ENCODE measurements at places on chromosomes 7 and 10.

- no peak for DNase-seq
These were observed 2.2 kb upstream of the INSIG1 start for GRCh38 chr7:155295511-155295910.

- DNase-seq = peak; percentile 65
These were observed 26.3 kb upstream of the WDFY4 start for GRCh38 chr10:48658243-48658974.

DNA sequence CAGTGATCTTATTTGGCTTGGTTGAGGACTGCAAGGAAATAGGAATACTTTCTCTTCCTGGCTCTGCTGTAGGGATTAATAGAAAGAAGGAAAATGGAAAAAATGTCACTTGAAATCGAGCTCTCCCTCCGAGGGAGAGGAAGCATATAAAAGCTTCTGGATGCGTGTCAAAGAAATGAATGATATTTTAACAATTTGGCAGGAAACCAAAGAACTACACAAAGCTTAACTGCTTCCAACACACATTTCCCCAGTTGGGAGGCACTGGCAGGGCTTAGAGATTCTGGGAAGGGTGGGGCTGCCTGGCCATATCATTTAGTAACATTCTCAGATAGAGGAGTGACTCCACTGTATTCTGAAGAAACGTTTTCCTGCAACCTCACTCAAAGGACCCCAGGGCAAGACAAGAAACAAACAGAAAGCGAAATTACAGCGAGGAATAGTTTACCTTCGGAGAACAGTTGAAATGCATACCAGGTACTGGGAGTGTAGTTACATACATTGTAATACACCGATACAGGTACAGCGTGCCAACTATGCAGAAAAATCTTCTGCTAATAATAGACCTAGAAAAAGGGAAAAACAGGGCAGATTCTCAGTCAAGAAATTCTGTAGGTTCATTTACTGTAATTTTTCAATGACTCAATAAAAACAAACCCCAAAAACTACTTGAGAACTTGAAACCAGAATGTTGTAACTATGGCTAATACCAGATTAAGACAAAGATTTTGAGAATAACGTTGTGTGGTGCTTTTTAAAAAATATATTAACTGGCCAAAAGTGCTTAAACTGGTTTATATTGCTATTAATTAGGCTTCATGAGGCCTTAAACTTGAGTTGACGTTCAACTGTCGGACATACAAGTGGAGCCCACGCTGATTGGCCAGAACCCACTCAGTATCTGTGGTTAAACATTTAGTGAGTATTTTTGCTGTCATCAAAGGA lies 75.7 kb upstream of the ASAH2 start:
- no peak for DNase-seq

- DNase-seq = no peak
These were observed 34.5 kb downstream of the NRG3 start for GRCh38 chr10:81909453-81909852.

DNA sequence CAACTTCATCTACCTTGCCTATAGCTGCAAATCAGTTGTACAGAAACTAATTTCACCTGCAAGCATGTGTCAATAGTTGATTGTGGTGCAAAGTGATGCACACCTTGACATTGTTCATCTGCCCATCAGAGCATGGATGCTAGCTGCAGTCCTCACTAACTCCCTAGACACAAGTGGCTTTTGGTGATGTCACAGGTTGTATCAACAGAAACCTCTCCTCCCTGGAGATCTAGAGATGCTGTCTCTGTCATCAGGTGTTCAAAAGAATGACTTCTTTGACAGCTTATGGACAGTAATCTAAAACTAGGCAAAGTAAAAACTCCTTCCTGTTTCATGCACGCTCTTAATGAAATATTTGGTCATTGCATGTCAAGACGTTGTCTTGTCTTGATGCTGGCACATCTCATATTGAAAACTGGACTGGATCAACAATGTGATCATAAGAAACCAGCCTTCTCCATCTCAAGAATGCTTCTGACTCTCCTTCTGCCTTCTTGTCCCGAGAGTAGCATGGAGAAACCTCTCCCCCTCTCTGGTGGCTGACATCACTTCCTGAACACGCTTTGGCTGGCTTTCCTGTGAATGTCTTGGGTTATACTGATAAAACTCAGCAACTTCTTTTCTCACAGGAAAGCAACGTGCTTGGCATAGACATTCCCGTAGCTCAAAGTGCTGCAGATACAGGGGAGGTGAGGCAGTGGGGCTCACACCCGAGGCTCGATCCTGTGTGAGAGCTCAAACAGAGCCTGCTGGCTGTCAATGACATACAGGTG lies 176.2 kb upstream of the CDCA7L start:
- DNase-seq = no peak

DNA sequence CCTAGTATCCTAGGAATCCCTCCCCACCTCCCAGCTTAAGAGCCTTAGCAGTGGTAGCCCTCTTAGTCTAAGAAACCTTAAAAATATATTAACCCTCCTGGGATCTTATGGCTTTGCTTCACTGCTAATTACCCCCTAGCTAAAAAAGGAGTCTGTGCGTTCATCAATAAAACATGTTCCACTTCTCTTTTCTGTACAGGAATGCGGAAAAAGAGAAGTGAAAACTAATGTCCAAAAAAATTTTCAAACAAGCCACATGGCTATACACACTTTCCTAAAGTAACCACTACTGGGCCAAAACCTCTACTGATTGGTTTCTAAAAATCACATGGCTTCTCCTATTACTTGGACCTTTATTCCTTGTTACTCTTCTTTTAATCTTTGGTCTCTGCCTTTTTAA lies 667.1 kb upstream of the LRRTM3 start:
- no peak for DNase-seq

All from NCI-H146 (cell line).